ENCODE measurements at places on chromosomes 2 and 18.
A peak's percentile ranks its signal among the peaks of the same experiment; 100 is the strongest.

GRCh38 chr2:45585267-45585861, 25.7 kb downstream of the SRBD1 start:
- DNase-seq: no peak

DNA sequence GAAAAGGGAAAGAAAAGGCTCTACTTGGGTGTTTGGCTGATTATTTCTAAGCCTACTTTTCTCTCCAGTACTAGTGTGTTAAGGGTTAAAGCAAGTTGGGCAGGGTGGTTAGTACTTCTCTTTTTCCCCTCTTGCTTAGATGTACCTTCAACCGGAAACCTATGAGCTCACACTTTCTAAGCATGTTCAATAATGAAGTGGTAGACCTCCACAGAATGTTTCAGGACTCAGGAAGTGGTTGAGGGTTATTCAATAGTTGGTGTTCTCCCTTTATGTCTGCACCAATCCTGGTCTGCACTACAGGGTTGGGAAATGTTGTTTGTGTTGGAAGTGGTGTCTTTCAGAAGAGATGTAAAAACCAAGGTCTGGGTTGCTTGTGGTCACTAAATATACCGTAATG, 137.1 kb downstream of the ZEB2 start:
- no peak for DNase-seq

GRCh38 chr2:49943944-49944778, 789.8 kb upstream of the FSHR start:
- no peak for DNase-seq

DNA sequence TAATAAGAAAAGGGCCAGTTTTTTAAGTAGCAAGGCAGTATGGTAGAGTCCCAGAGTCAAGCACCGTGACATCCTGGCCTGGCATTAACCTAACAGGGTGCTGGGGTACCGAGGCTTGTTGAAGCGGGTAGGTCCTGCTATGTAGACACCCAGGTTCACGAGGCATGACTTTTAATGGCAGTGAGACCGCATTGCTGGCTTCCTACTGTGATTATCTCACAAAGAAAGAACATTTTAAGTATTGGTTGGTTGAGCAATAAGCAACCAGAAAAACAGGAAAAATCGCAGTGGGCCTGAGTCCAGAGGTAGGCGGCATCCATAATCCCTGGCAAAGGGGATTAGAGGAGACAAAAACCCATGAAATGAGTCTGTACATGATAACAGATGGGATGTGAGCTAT, 927.9 kb upstream of the ACVR2A start:
- DNase-seq: no peak

GRCh38 chr2:58156780-58157179, 84.3 kb downstream of the FANCL start:
- DNase-seq: no peak

DNA sequence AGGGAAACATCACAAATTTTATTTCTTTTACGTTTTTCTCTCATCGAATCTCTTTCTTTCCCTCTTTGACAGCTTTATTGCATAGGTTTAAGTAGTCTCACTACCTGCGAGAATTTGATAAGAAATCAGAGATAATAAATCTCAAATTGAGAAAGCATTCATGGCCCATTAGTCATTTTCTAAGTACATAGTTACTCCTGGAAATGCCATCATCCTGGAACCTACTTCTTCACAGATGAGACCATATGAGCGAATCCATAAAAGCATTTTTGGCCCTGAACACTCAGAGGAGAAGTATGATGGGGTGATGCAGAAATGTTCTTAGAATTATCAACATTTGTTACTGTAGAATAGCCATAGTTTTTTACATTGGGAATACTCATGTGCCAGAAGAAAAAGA, 138.0 kb upstream of the ARHGAP28 start:
- DNase-seq: no peak

- no peak for DNase-seq
These were observed 101.0 kb upstream of the DNAJC10 start for GRCh38 chr2:182615036-182615435.

- no peak for DNase-seq
These were observed 128.5 kb downstream of the STK39 start for GRCh38 chr2:168118733-168119514.

DNA sequence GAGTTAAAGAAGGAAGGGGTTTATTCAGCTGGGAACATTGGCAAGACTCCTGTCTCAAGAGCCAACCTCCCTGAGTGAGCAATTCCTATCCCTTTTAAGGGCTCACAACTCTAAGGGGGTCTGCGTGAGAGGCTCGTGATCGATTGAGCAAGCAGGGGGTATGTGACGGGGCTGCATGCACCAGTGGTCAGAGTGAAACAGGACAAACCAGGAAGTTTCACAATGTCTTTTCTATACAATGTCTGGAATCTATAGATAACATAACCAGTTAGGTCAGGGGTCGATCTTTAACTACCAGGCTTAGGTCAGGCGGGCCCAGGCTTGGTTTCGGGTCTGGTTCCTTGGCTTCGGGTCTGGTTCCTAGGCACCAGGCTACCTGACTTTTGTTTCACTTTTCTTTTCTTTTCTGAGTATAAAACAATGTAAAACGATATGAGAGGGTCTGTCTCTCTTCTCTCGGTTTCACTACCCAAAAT, 30.1 kb upstream of the LIPG start:
- DNase-seq: no peak

GRCh38 chr2:18903750-18904149, 314.4 kb upstream of the NT5C1B start:
- DNase-seq: no peak

GRCh38 chr2:181781078-181781786, 100.9 kb upstream of the NEUROD1 start:
- DNase-seq: no peak

DNA sequence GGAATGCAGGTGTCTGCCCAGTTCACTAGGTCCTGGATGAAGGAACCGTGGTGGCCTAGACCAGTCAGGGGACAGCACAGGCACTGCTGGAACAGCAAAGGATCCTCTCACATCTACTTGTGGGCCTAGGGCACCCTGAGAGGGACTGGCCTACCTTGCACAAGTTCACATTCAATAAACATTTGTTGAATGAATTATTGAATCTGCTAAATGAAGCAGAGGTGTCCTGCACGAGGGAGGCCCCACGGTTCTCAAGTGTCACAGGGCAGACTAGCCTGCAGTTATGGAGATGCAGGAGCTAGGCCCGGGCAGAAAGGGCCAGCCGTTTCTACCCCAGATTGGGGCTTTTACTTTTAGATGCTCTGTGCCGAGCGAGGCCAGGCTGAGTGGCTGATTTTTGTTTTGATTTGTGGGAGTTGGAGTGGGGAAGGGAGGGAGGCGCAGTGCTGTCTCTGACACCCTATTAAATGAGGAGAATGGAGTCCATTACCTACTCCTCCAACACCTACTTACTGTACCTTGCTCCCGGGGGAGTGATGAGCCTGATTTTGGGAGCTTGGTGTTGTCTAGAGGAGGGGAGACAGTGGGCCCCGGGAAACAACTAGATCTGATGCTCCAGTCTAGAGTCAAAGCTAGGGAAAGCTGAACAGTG, 18.4 kb downstream of the SH2D6 start:
- no peak for DNase-seq

GRCh38 chr2:174615871-174616436, 18.4 kb upstream of the WIPF1 start:
- no peak for DNase-seq

- no peak for DNase-seq
These were observed 4.0 kb upstream of the SLC20A1 start for GRCh38 chr2:112641701-112642100.

DNA sequence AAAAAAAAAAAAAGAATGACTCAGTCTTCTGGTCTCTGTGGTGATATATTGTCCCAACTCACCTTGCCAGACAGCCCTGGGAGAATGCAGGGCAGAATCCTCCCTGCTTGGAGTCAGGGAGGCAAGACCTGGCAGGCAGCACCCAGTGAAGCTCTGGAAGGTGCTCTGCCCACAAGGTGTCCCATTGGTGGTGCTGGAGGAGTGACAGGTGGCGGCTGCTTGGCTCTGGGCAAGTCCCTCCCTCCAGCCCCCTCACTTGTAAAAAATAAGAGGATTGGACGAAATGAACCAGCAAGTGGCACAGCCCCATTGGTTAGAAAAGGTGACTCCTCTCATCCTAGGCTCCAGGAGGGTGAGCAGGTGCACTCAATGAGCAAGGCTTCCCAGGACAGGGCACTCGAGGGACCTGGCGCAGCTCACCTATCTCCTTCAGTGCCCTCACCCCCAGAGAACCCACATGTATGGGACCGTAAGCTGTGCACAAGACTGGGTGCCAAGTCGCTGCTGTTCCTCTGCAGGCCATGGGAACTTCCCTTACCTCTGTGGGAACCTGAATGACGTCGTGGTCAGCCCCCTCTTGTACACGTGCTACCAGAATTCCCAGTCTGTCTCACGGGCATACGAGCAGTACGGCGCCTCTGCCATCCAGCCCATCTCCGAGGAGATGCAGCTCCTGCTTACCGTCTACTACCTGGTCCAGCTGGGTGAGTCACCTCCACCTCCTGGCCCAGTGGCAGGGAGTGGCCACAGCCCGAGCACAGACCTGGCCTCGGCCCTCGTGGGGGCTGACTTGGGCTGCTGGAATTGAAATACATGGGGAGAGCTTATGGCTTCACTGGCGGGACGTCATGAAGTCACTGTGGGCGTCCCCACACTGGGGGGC, 54.6 kb downstream of the GREB1 start:
- no peak for DNase-seq

DNA sequence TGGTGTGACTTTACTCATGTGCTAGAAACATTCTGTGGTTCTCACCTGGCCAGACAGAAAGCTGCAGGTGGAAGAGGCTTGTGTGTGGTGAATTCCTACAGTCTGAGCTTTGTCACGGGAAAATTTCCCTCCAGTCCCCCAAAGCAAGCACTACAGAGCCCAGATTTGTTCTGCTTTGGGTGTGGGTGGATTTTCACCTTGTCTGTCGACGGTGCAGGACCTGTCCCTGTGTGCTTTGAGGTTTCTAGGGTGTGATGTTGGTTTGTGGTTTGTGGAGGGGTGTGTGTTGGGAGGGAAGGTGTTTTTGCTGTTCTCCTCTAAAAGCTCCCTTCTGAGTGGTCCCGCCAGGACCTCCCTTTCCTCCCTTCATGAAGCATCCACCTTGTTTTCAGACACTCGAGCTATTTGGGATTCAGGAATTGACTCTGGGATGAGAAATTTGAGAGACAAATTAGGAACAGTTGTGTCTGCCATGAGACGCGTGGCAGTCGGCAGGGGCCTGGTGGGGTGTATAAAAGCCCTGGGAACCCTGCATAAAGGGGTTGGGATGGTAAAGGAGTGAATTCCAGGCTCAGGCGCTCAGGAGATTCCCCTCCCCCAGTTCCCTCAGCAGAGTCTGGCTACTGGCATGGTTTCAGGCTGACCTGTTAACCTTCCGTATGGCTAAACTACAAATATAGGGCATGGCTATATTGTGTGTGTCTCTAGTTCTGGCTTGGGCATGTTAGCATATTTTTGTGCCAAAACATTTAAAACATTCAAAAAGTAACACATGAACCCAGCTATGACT, 65.5 kb downstream of the DGKD start:
- DNase-seq: no peak

- peak; percentile 32 for DNase-seq
These were observed 84.8 kb downstream of the ACAA2 start for GRCh38 chr18:49728542-49728941.

GRCh38 chr2:107585851-107586250, 240.8 kb upstream of the RGPD4 start:
- DNase-seq: no peak

DNA sequence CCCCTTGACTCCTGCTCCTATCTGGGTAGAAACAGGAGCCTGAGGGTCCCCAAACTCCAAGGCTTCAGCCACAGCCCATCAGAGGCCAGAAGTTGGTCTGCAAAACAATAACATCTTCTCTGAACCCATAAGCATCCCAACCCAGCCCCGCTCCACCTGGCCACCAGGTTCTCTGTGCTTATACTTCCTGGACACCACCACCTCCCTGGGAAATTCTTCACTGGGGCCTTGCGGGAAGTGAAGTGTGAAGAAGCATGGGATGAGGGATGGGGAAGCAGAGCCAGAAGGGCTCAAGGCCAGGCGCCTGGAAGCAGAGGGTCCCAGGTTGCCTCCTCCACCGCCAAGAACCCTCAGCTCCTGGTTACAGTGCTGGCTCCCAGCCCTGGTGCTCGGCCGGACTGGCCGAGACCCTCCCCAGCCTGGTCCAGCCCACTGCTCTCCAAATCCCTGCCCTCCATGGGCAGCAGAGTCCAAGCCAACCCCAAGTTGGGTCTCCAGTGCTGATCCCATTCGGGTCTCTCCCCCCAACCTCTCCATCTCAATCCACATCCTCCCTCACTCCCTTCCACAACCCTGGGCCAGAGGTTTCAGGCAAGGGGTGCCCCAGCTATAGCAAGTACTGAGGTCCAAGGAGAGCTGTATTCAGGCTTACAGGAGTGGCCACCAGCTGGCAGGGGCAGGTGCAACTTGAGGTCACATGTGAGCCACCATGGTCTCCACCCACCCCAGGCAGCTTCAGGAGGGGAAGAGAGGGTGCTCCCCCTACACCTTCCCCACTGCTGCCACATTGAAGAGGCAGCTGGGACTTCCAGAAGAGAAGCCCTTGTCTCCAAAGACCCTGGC, 60.7 kb downstream of the TNS1 start:
- DNase-seq: peak; percentile 21

GRCh38 chr18:9835825-9836224, 49.9 kb upstream of the TXNDC2 start:
- DNase-seq: no peak

DNA sequence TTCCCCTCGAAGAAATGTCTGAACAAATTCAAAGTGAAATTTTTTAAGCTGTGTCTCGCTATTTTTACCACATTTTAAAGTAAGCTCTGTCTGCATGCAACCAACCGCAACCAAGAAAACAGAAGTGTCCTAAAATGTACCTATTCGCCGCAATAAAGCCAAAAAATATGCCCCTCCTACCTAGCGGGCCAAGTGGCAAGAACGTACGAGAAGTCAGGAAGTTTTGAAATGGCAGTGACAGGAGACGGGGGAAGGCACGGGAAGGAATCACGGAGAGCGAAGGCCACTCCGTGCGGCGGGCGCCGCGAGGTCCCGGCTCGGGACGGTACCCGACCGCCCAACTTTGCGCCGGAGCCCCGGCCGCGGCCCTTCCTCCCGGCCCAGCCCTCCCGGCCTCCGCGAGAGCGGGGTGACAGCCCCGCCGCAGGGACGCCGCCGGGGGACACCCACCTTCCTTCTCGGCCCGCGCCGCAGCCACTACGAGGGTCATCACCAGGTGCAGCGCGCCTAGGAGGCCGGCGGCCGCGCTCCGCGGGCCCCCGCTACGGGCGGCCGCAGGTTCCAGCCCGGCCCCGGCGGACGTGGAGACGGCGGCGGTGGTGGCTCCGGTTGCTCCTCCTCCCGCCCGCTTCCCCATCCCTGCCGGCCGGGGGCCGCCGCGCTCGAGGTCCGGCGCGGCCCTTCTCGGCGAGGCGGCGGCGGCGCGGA, 568 bp downstream of the TMEM131 start:
- DNase-seq: peak; percentile 53

GRCh38 chr2:2234398-2235195, 96.5 kb downstream of the MYT1L start:
- no peak for DNase-seq

GRCh38 chr2:83970217-83970929, 488.7 kb downstream of the SUCLG1 start:
- DNase-seq: no peak

- DNase-seq: no peak
These were observed 34.2 kb upstream of the EN1 start for GRCh38 chr2:118881490-118882129.
